NCI-H1436 treated with DMSO at 0.1 percent for 48 hours (cell line): ENCODE measurements at places on chromosomes 1 and 21.

GRCh38 chr21:32100423-32100822, 178.4 kb downstream of the MIS18A start:
- DNase-seq: no peak

GRCh38 chr21:41108668-41109585, 59.0 kb upstream of the BACE2 start:
- DNase-seq: no peak

DNA sequence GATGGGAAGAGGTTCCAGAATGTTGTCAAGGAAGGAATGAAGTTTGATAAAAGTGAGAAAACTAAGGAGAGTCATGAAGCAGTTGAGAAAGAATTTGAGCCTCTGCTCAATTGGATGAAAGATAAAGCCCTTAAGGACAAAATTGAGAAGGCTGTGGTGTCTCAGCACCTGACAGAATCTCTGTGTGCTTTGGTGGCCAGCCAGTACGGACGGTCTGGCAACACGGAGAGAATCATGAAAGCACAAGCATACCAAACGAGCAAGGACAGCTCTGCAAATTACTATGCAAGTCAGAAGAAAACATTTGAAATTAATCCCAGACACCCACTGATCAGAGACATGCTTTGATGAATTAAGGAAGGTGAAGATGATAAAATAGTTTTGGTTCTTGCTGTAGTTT, 142.8 kb downstream of the CDC7 start:
- no peak for DNase-seq

GRCh38 chr1:24720152-24720551, 25.1 kb upstream of the CLIC4 start:
- DNase-seq: no peak

DNA sequence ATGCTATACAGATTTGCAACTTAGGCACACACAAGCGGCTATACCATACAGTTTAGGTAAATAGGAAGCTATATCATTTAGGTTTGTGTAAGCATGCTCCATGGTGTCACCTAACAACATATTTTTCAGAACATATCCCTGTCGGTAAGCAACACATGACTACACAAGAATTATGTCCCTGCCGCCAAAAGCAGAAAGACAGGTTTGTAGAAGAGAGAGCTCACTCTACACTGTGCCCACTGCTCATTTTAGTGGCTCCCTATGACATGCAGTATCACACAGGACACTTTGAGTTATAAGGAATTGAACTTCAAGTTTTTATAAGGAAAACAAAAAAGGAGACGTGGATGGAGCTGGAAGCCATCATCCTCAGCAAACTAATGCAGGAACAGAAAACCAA, 132.5 kb upstream of the KAZN start:
- DNase-seq: no peak

DNA sequence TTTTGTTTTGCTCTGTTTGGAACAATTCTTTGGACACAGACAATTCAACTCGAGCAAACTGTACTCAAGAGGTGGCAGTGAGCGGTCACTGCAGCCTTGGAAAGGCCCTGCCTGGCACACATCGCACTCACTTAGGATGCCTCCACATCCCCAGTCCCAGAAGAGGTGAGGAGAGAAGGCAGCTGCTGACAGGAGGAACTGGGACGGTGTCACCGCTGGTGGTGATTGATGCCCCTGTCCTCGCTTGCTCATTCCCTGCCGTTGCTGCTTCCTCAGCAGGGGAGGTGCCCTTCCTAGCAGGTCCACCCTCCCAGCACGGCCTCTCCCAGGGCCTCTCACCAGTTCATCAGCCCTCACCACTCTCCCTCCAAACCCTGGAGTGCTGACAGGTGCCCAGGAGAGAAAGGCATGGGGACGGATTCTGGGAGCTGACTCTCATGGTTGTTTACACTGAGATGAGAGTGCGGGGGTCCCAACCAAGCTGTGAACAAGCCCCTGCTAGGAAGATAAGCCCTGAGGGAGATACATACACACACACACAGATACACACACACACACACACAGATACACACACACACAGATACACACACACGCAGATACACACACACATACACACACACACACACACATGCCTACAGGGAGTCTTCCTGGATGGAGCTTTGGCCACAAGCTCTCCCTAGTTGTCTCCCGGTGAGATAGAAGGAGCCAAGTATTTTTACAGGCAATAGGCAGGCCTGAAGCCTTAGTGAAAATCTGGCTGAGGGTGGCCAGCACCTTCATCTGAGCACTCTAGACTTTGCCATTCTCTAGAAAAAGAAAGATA, 101.1 kb downstream of the CDC7 start:
- no peak for DNase-seq

- DNase-seq: no peak
Observed at GRCh38 chr1:47388891-47389238, 27.2 kb upstream of the FOXE3 start.

DNA sequence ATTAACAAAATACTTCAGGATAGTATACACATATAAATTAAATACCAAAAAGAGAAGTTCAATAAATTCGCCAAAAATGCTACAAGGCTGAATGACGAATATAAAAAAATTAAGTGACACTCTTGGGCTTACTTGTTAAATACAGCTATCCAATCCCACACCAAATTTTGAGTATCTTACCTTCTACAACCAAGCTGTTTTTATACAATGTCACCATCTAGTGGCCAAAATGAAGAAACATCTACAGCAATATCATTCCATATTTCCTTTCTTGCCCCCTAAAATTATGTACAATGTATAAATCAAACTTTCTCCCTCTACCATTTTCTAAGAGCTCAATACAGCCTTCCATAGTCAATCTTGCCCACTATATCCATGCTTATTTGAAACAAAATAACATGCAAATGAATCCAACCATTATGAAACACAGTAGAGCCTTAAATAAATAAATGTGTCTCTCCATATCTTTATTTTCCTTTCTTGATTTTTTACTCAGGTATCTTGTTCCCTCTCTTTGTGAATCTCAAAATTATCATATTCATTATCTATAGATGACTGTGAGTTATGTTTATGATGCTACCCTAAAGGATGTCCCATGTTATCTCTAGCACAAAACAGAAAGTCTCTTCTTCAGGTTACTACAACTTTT, 86.3 kb downstream of the ACBD6 start:
- DNase-seq: no peak

- DNase-seq: no peak
Observed at GRCh38 chr1:103616362-103616761, 865 bp upstream of the AMY2A start.

DNA sequence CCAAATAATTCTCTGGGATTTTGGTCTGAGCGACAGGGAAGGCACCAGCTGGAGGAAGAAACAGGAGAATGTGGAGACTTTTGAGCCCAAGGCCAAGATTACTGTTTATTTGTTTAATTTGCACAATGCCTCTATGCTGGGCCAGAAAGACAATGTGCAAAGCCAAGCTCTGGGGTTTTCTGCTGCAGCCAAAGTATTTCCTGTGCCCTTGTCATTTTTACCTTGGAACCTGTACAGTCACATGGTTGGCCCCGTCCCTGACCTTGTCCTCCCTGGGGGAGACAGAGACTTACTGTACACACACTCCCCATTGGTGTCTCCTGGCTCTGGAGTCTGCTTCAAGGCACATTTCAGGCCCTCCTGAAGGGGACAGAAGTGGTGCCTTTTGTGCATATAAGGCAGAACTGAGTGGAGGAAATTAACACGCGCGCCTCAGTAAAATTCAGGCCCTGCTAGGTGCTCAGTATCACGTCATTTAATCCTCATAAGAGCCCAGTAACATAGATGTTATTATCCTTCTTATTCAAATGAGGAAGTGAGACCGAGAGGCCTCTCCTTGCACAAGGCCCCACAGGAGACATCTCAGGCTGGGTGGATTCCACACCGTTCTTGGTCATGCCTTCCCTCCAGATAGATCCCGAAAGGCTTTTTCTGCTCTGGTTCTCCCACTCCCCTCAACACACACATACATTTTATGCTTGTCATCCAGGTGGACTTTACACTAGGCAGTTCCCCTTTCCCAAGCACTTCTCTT, 21.1 kb downstream of the C1orf115 start:
- DNase-seq: no peak

- DNase-seq: no peak
Observed at GRCh38 chr1:63822540-63822939, 48.7 kb downstream of the ROR1 start.

- DNase-seq: no peak
Observed at GRCh38 chr21:45384656-45385548, 20.1 kb upstream of the COL18A1 start.

DNA sequence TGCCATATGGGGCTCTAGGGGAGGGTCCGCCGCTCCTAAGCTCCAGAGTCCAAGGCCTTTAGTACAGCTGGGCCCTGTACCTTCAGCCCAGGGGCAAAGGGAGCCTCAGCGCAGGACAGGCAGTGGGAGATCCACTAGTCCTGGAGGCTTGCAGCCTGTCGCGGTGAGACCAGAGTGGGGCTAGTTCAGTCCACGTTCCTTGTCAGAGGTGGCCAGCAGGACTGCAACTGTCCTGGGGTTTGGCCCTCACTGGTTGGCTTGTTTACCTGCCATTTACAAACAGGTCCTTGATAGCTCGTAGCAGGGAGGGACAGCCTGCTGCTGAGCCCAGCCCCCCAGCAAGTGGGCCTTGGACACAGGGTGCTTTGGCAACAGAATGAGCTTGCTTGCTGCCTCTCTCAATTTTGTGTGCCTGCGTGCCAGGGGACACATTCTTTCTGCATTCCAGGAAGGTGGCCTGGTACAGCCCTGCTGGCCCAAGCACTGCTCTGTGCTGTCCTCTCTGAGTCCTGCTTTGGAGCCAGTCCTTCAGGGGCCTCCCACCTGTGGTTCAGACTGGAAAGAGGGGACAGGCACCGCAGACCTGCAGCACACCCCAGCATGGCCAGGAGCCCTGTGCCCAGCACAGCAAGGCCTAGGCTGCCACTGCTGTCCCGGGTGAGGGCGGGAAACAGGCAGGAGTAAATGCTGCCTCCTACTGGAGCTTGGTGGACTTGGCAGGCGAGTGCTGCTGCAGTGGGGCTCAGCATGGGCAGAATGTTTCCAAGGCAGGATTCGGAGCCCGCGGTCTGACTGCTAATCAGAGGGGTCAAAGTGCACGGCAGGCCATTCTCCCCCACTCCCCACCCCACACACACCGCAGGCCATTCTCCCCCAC, 15.2 kb downstream of the H6PD start:
- DNase-seq: no peak

GRCh38 chr1:32771561-32772280, 45.4 kb downstream of the YARS1 start:
- DNase-seq: no peak

- no peak for DNase-seq
Observed at GRCh38 chr1:151144474-151145303, 1.7 kb downstream of the SEMA6C start.

DNA sequence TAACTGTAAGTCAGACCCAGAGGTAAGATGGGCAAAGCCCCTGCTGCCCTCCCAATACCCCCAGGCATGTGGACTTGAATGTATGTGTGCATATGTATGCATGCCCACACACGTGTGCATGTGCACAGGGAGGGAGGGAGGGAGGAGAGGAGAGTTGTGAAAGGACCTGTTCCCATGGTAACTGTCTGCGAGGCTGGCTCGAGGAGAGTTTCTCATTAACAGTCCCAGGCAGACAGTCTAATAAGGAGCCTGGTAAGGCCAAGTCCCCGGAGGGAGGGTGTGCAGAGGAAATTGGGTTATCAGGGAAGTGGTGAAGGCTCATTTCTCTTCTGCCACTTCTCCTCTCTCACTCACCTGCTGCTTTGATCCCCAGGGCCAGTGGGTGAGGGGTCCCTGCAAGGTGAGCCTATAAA, 74.9 kb downstream of the NFASC start:
- DNase-seq: peak; percentile 64

GRCh38 chr1:27045973-27046558, 33.4 kb upstream of the TENT5B start:
- no peak for DNase-seq

DNA sequence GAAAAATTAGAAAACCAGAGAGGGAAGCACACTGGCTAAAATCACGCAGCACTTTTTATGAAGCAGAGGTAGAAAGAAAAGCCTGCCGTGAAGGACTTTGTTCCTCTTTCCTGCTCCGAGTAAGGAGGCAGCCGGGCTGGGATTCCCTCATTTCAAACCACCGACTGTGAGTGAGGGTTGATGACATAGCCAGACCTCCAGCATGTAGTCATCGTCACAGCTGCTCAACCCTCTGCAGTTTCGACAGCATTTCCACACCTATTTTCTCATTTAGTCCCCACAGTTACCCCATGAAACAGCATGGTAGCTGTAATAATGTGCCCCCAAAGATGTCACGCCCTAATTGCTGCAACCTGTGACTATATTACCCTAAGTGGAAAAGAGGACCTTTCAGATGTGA, 35.3 kb downstream of the FCRL5 start:
- DNase-seq: no peak

- DNase-seq: no peak
Observed at GRCh38 chr1:40371707-40372258, 1.7 kb upstream of the SMAP2 start.

DNA sequence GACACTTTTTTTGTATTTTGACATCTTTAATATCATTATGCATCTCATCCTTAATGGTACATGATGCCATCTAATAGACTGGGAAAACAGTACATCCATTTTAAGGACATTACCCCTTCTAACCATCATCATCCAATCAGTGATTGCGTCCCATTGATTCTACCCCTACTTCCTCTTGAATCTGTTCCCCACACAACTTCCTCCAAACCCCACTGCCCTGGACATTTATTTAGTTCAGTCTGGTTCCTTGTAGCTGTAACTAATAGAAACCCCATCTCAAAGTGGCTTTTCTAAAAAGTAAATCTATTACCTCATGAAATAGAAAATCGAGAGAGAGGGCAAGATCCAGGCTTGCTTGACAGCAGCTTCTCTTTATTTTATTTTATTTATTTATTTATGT, 2.1 kb upstream of the ITLN1 start:
- no peak for DNase-seq

- no peak for DNase-seq
Observed at GRCh38 chr1:58095183-58095582, 451.3 kb downstream of the OMA1 start.

DNA sequence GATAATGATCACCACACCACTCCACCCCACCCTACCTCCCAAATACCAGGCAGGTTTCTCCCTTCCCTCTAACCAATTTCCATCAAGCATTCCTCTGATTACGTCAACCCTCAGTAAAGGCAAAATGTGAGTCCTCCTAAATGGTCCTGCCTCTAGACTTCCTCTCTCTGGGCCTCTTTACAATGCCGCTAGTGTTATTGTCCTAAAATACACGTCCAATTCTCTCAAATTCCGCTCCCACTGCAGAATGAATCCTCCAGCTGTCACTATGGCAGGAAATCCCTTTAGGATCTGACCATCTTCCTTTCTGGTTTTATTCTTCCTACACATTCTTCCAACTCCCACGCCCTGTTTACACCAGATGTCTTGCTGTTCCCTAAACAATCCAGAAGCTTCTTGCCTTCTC, 68.7 kb downstream of the DEGS1 start:
- no peak for DNase-seq

DNA sequence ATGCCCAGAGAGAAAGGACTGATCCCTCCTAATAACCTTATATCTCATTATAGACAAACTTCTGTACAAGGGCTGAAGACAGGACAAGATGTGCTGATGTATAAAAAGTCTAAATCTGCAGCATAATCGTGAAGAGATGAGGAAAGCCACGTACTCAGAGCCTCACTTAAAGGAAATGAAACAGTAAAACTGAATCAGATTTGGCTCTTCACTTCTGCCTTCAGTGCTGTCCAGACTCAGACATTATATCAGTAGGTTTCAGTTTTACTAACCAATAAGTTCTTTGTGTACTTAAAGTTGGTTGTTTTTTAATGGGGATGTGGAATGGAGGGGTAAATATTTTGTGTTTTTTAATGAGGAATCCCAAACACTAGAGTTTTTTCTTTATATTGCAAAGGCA, 45.3 kb upstream of the RGS1 start:
- no peak for DNase-seq
